ENCODE measurements at places on chromosomes 2 and 18.
A peak's percentile ranks its signal among the peaks of the same experiment; 100 is the strongest.

GRCh38 chr18:36217348-36217747, 30.1 kb downstream of the MOCOS start:
- no peak for DNase-seq

DNA sequence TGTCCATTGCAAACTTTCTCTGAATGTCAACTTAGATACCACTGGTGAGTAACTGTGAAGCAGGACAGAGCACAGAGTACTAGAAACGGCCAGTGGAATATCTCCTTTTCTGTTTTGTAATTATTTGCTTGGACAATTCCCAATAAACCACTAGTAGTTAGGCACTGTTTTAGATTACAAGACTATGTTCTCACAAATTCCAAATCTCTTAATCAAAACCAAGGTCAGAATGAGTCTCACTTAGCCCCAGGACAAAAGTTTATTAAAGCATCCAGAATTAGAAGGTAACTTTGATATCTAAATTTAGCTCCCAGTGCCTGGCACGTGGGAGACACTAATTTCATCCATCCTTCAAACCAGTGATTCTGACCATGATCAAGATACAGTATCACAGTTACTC, 89.0 kb downstream of the ZNF521 start:
- DNase-seq = no peak

GRCh38 chr2:187686416-187687024, 132.3 kb upstream of the TFPI start:
- DNase-seq = no peak

- no peak for DNase-seq
Measured at GRCh38 chr18:10386956-10387355, 67.5 kb upstream of the APCDD1 start.

DNA sequence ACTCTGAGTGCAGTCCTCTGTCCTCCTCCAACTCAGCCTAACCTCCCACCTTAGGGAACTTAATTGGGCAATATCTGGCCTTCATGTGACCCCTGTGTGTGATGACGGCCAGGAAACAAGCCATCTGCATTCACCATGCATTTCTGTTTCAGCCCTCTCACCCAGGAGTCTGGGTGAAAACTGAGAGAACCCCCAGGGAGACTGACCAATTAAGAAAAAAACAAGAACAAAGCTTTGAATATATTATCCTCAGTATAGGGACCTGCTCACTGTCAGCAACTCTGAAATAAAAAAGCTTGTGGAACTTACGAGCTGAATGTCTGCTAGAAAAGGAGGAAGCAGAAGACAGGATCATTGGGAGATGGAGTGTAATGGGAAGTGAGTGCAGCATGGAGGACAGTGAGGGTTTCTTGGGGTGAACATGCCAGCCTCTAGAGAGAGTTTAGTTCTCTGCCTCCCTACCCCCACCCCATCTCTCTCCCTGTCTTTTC, 9.5 kb downstream of the MAPRE2 start:
- DNase-seq = no peak

DNA sequence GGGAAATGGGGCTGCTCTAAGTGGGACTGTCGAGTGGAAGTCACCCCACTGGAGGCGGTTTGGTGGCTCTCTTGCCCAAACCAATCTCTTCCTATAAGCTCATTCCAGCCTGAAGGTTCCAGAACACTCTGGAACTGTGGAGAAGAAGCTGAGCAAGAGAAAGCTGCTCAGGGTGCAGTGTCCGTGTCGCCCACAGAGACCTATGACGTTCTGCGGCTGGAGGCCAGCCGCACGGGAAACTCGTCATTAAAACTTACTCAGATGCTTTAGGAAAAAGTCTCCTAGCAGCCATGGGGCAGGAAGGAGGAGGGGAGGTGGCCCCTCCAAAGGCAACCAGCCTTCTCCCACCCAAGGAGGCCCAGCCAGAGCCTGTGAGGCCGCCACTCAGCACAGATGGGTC, 41.7 kb downstream of the ADCY3 start:
- no peak for DNase-seq

GRCh38 chr2:160156100-160156499, 44.0 kb downstream of the ITGB6 start:
- DNase-seq = peak; percentile 69

- DNase-seq = no peak
Measured at GRCh38 chr2:207138627-207139297, 27.0 kb downstream of the KLF7 start.

GRCh38 chr2:317501-318424, 29.9 kb upstream of the ALKAL2 start:
- DNase-seq = peak; percentile 82

- DNase-seq = peak; percentile 59
Measured at GRCh38 chr2:55093381-55093780, 43.1 kb upstream of the RTN4 start.

DNA sequence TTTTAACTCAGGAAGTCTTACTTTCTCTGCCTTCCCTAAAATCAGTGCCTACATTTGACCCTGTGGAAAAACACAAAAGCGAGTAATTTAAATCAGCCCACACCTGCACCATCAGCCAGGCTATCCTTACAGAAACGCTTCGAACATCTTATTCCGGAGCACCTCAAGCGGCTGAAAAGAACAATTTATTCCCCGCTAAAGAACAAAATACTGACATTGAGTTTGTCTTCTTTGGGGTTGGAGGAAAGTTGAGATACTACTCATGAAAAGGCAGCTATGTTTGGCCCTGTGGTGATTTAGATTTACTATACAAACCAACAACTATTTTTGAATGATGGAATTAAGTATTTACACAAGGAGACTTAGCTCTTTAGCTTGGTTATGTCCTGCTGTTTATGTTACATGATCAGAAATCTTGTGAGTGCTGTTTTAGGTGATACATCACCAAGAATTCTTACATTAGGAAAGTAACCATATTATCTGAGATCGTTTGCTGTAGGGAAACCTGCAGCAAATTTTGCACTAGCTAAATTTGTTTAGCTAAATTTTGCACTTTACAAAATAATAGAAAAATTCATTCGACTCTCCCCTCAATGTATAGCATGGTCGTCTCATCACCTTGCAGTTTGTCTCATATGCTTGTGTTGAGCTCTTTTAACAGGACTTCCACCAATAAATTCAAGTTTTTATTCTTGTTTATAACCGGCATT, 158.8 kb upstream of the SIX2 start:
- DNase-seq = no peak

DNA sequence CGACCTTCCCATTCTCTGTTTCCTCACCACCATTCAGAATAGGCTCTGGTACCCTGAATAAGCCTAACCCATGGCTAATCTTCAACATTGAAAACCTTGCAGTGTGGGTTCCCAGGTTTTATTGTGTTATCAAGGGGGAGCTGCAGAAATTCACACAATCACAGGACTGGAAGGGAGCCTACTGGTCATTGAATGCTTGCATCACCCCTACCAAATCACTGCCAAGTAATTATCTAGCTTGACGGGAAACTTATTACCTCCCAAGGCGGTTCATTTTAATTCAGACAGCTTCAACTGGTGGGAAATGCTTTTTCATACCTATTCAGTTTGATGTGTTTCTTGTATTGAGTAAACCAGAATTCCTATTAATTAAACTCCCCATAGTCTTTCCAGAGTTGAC, 33.6 kb upstream of the EFEMP1 start:
- no peak for DNase-seq

- DNase-seq = no peak
Measured at GRCh38 chr2:105134081-105134480, 96.2 kb downstream of the MRPS9 start.

DNA sequence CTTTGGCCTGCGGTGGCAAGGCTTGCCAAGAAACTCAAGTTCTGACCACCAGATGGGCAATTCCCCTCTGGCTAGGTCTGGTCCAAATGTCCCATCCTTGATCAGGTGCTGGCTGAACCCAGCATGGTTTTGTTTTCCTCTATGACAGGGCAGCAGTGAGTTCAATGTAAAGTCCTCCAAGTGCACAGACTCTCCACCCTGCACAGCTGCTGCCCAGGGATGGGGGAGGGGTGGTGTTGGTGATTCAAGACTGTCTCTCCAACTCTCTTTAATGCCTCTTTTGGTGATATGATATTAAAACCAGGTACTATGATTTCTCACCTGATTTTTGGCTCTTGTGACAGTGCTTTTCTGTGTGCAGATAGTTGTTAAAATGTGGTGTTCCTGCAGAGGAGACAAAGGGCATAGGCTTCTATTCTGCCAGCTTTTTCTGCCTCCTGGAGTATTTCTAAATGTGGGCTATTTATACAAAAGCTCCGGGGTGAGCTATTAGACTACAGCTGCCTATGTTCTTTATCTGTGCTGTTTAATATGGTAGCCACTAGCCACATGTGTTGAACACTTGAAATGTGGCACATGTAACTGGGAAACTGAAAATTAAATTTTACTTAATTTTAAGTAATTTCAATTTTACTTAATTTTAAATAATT, 64.0 kb upstream of the STK39 start:
- no peak for DNase-seq

DNA sequence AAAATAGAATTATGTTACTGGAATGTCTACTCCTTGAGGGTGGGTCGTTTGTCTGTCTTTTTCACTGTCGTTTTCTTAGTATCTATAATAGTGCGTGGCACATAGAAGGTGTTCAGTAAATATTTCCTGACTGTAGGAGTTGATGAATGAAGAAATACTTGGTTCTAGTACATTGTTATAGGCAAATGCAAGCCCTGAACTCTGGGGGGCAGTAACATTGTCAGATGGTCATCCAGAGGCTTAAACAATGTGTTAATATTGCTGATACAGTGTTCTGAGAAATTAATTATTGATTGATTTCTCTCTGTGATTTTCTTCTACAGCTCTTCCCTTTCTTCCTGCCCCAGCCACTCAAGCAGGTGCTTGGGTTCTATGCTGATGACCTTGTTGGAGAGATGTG, 24.4 kb upstream of the THOC1 start:
- DNase-seq = no peak

- DNase-seq = no peak
Measured at GRCh38 chr18:10076502-10077030, 162.8 kb downstream of the VAPA start.

DNA sequence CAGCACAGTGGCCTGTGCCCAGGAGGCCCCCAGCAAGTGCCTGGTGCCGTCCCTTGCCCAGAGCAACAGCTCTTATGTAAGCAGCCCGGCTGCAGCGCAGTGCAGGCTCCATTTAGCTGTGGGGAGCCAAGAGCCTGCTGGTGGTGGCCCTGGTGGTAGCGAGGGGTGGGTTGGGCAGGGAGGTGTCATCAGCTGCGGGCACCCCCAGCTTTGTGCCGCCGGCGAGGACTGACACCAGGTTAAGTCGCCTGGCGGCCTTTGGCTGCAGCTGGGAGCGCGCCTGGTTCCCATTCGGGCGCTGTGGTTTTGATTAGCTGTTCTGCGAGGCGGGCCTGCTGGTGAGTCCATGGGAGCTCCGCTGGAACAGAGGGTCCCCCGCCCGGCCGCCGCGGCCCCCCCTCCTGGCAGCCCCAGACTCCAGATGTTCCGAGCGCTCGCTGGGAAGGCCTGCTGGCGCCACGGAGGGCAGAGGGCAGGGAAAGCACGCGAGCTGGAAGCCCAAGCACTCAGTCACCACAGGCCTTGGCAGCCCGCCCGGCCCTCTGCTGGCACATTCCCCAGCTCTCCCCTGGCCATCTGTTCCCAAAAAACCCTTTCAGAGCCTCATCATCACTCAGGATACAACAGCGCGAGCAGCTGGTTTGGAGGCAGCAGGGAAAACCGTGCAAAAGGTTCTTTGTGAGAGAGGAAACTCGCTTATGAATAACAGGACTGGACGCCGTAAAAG, 18.4 kb downstream of the ATOH8 start:
- DNase-seq = peak; percentile 83

DNA sequence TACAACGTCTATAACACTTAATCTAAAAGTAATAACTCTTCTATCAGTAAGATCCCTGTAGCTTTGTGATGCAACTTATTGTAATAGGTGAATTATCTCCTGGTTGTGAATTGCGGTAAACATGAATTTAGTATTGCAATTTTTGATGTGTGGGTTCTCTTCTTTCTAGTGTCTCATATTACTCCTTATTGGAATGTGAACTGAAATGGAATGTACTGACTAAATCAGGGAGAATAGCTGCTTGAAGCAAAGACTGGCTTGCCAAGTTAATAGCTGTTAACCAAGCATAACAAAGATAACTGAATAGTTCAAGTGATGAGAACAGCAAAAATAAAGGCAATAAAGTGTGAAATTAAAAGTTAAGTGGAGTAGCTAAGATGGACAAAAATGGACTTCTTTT, 60.5 kb upstream of the TFPI start:
- DNase-seq = no peak

DNA sequence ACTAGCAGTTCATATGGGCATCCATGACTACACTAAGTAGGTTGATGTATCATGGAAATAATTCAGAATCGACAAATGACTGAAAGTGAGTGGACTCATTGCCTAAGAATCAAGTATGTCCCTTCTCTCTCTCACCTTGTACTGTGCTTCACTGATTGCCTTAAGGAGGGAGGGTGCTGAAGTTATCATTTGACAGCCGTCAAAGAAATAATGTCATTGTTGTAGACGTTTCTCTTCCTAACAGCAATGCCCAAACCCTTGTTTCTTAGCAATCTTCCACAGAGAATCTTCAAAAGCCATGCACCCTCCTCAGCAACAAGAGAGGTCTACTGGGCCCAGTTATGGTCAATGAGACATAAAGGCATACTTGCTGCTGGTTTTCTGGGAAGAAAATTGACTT, 785.0 kb downstream of the SUCLG1 start:
- DNase-seq = no peak

DNA sequence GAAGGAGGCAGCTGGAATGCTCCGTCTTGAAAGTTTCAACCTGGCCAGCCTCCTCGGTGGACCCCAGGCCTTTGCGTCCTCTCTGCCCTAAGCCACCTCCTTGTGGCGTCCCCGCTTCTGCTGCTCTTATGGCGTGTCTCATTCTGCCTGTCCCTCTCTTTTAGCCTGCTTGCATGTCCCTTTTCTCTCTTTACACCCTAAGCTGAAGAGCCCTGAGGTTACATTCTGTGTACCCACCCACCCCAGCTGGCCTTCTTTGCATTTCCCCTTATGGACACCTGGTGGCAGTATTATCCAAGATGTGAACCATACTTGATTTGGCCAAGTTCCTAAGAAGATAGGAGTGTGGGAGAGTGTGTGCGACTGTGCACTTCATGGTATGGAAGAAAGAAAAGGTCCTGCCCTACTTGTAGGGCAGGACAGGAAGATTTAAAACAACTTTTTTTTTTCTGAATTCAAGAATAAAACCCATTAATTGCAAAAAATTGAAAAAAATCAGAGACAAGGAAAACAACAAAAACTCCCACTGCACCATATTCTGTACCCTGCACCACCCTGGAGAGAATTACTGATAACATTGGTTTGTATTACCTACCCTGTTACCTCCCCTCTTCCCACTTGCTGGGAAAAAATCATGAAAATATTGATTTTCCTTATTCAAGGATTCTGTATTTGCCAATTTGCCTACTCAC, 77.4 kb downstream of the DYSF start:
- DNase-seq = peak; percentile 66

GRCh38 chr18:44937960-44938719, 257.5 kb downstream of the SETBP1 start:
- DNase-seq = peak; percentile 43

Measured in islet precursor cell (in vitro differentiated cells).